ENCODE measurements at places on chromosomes 2 and 18.

DNA sequence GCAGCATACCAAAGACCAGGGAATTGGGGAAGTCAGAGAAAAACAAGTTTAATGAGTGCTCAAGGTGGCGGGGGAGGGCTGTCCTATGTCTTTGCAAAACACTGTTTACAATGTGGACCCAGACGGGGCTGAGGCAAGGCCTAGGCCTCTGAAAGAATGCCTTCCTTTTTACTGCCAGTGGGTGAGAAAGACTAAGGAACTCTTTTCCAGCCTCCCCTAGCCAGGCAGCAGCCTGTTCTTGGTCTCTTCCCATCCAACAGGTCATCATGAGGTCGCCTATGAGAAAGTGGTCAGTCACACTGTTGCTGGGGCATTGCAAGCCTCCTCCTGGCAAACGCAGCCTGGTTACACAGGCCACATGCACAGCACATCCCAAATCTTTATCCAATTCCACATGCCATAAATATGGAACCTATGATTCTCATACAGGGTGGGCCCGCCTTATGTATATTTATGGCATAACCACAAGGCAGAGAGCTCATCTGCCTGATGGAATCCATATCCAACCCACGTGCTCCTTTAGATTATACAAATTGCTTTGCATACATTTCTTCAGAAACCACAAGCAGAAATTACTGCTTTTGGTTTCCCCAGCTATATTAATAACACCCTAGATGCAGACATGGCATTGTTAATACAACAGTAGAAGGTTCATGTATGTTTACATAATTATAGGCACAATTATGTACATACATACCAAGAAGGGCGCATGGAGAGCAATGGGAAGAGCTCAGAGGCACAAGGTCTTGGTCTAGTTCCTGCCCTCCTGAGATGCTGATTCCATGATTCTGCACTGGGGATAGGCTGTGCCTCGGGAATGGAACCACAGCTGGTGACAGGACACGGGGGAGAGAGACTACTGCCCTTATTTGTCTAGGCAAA, 48.6 kb downstream of the NRP2 start:
- no peak for DNase-seq

DNA sequence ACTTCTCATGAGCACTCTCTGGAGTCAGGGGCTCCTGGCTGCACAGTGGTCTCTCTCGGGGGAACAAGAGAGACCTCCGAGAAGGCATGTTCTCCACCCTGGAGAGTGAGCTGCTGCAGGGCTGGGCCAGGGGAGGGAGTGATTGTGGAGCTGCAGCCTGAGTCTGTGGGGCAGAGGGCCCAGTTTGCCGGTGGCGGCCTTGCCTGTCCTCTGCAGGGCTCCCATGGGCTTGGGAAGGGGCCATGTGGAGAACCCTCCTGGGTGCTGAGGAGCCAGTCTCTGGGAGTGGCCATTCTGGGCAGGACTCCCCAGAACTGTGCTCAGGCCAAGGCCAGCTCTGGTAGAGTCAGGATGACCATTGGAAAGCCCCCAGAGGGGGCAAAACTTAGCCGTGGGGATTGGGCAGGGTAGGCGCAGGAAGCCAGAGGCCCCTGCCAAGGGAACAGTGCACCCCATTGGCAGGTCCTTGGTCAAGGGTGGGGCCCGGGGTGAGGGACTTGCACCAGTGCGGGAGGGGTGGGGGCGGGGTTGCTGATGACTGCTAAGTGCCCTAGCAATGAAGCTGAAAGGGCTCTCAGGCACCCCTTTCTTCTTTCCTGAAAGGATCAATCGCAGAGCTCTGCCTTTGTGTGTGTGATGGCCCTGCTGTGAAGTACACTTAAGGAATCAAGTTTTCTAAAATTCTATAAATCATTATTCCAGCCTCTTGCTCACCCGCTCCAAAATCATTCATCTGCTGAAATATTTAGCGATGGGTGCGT, 69.7 kb upstream of the BOD1L2 start:
- no peak for DNase-seq

- DNase-seq: no peak
Observed at GRCh38 chr2:207091176-207091575, 74.6 kb downstream of the KLF7 start.

DNA sequence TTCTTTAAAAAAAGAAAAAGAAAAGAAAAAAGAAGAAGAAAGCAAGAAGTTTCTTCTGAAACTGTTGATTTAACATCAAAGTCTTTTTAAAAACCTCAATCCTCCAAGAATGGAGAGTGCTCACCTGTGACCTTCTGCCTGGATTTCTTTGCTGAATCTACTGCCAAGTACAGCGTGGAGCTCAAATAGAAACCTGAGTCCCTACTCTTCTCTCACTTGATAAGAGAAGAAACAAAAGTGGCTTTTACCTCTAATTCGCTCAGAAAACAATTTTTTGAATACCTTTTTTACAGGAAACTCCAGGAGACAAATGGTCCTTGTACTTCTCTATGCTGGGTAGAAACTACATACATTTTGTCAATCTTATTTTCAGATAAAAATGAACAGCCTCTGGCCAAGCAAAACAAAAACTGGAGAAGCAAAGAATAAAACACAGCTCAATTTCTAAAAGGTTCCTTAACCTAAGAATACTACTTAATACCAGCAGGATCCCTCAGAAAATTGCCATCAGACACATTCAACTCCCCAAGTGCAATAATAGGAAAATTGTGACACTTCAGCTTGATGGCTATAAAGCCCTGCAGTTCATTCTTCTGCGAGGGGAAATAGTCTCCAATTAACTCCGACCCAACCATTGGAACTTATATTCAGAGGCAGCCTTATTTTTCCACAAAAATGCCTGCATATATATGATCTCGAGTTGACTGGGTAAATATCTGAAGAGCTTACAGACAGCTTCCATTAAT, 85.8 kb downstream of the GRB14 start:
- DNase-seq: no peak

DNA sequence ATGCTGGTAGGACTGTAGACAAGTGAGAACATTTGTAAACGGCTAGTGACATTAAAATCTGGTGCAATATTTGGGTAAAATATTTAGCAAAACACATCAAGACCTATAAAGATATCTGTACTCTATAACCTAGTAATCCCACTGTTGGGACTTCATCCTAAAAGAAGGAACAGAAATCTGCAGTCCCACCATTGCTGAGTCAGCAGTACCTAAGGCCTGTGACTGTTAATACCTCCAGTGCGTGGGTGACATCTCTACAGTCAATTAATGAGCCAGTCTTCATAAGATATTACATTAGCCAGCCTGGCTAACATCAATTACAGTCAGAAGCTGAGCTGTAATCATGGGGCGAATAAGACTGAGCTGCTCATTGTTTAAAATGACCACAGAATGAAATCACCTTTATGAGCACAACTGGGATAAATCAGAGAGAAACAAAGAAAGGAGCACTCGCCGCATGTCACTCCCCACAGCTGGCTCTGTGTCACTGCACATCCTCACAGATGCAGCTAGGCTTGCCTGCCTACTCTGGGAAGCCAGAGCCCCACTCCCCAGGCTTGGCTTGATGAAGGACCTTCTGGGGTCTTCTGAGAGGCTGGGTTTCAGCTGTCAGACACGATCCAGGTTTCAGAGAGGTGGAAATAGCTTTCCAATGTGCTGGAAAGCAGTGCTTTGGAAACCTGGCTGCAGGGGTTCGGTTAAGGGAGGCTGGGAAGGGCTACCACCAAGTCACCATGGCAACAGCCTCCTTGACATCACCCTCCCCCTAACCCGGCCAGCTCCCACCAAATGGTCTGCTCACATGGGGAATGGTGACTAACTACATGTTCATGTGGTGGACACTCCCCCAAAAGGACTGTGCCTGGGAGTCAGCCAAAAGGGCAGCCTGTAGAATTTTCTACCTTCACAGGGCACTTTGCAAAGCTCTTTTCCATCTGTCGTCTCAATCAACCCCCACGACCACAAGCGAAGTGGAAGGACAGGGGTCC, 145.0 kb downstream of the ZBTB7C start:
- DNase-seq: no peak

DNA sequence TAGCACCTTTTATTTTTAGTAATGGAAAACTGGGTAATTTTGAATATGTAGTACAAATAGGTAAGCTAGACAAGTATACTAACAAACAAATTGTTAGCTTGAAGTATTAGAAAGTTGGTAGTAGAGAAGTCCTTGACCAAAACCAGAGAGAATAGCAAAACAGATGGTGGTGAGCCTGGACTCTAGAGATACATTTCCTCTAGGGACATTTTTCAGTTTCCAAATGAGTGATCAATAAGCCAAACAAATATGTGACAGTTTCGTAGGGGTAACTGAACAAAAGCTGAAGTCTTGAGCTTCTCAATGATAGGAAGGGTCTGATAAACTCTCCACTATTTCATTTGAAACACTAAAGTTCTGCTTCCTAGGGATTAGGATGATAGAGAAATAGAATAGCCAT, 692.0 kb upstream of the FAM98A start:
- DNase-seq: no peak

GRCh38 chr18:54958704-54959625, at the start of gene CCDC68:
TSS of gene CCDC68 (minus strand) at chr18:54959461. CDS start at chr18:54942791, 16,670 bp downstream.
- no peak for DNase-seq

GRCh38 chr2:196076778-196077568, 8.3 kb upstream of the DNAH7 start:
- DNase-seq: no peak

- no peak for DNase-seq
Observed at GRCh38 chr2:102258025-102258385, 53.4 kb upstream of the IL1RL1 start.

DNA sequence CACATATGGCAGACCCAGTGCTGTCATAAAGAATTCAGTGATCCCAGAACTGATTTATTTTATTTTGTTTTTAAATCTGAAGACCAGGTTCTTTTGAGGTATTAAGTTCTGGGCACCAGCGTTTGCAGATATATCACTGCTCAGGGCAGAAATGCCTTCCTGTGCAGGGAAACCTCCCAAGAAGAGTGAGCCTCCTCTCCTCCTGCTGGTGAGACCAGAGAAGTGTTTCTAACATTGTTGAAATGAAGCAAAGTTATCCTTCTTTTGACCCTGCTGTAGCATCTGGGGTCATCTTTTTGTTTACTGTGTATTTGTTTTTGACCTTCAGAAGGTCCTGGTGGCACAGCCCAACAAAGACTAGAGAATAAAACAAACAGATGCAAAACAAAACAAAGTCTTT, 94.0 kb downstream of the AQP4 start:
- DNase-seq: no peak

- no peak for DNase-seq
Observed at GRCh38 chr2:16031848-16032159, 91.5 kb downstream of the MYCN start.

DNA sequence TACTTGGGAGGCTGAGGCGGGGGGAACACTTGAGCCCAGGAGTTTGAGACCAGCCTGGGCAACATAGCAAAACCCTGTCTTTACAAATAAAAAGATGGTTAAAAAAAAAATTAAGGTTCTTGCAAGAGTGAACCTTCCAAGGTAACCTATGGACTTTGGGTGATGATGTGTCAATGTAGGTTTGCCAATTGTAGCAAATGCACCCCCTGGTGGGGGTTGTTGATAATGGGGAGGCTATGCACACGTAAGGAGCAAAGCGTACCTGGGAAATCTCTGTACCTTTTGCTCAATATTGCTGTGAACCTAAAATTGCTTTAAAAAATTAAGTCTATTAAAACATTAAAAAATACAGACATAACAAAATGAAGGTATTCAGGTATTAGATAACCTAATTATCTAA, 70.4 kb downstream of the CWC22 start:
- no peak for DNase-seq

GRCh38 chr2:163970058-163970813, 234.4 kb upstream of the FIGN start:
- DNase-seq: no peak

GRCh38 chr18:53789376-53790247, 434.9 kb downstream of the MBD2 start:
- no peak for DNase-seq

DNA sequence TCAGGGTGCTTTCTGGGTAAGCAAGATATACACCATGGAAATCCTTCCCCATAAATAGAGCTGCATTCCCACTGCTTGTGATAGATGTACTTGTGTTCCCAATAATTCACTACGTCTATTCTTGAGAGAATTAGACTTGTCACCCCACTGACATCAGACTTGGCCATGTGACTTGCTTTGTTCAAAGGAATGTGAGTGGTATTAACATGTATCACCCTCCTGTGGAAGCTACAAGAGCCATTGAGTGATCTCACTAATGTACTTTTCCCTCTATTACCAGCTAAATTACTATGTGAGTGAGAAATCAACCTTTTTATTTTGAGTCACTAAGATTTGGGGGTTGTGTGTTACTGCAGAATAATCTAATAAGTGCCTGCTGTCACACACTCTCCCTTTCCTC, 176.0 kb downstream of the CCDC178 start:
- DNase-seq: no peak

DNA sequence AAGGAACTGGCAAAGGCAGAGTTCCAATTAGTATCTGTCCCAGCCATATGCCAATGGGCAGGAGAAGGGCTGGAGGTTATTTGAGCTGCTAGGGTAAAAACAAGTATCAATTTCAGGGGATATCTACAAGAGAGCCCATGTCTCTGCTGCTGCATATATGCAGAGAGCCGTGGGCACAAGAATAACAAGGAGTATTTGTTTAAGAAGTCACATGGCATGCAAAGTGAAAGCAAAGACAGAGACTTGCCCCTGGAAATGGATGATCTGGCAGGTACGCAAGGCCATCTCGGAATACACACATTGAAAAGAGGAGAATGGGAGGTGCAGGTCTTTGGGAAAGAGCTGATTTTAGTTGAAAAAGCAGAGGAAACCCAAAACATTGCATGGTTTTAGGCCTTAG, 170.6 kb downstream of the EVA1A start:
- no peak for DNase-seq

DNA sequence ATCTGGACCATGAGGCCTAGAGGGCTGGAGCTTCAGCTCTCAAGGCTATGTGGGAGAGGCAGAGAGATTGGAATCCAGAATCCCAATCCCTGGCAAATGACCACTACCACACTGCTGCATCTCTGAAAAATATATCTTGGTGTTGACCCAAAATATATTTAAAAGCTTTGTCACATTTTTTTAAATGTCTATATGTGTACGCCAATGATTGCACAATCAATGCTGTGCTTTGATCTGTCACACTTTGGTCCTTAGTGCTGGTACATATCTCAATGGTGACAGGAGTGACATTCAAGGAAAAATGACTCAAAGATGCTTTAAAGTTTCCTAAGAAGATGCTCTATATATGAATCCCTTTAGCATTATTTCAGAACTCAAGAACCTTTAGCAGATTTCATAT, 31.7 kb upstream of the NEDD4L start:
- DNase-seq: no peak

DNA sequence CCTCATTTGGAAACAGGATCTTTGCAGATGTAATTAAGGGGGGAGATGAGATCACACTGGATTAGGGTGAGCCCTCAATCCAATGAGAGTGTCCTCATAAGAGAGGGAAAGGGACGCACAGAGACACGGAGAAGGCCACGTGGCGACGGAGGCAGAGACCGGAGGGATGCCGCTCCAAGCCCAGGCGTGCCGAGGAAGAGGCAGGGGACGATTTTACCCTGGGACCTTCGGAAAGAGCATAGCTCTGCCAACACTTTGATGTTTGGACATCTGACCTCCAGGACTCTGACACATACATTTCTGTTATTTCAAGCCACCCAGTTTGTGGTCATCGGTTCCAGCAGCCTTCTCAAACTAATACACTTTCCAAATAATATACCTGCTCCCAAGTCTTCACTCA, 84.4 kb upstream of the ZCCHC2 start:
- no peak for DNase-seq
